ENCODE measurements at places on chromosomes 2 and 18.

- no peak for DNase-seq
Observed at GRCh38 chr2:55418512-55419232, 984 bp downstream of the CCDC88A start.

DNA sequence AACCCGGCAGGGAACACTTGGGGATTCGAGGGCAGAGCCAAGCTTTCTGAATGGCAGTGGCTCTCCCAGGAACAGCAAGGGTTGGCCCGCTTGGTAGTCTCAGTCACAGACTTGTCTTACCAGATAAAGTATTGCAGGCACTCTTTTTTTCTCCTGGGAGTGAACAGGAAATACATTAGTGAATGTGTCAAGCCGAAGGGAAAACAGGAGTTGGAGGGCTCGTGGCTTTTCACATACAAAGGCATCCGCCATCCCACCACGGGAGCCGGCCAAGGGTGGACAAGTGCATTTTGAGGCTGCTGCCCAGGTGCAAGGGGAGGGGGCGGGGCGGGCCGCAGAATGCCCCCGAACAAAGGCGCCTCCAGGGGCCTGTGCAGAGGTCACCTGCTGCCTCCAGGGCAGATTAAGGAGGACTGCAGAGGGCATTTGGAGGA lies 163.3 kb upstream of the SIX3 start:
- DNase-seq: no peak

- DNase-seq: no peak
Observed at GRCh38 chr2:191220671-191221070, 24.5 kb upstream of the MYO1B start.

DNA sequence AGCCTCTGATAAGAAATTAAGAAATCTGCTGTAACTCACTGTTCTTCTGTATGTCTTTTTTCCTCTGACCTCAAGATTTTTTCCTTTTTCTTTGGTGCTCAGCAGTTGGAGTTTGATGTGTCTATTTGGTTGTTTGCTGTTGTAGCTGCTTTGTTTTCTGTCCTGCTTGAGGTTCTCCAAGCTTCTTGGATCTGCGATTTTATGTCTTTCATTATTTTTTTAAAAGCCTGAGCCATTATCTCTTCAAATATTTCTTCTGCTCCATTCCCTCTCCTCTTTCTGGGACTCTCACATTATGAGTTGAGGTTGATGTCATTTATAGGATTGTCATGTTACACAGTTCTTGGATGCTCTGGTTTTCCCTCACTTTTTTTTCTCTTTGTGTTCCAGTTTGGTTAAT lies 47.7 kb downstream of the RAMP1 start:
- DNase-seq: no peak

GRCh38 chr2:72983500-72984161 lies 66.3 kb downstream of the EMX1 start:
- DNase-seq: peak; percentile 68

DNA sequence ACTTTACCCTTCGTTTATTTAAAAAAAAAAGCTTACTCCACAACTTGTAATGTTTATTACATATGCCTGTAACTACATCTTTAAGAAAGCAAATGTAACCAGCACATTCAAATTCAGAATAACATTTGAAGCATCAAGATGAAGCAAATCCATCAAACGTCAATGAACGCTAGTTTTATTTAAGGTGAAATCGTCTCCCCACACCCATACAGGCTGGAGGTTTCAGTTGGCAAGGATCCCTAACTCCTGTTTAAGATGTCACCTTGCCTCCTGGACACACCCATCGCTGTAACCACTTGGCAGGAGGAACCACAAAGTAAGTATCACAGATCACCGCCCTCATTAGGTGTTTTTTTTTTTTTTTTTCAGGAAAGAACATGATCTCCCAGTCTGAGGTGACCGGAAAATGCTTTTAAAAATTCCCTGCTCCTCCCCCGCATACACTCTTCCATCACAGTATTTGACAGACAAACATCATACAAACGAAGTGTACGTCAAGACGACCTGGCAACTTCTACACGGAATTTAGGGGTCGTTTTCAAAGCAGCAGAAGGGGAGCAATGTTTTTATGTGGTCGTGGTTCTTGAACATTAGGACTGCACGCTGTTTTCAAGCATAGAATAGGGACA lies 19.7 kb upstream of the STPG4 start:
- DNase-seq: peak; percentile 71

DNA sequence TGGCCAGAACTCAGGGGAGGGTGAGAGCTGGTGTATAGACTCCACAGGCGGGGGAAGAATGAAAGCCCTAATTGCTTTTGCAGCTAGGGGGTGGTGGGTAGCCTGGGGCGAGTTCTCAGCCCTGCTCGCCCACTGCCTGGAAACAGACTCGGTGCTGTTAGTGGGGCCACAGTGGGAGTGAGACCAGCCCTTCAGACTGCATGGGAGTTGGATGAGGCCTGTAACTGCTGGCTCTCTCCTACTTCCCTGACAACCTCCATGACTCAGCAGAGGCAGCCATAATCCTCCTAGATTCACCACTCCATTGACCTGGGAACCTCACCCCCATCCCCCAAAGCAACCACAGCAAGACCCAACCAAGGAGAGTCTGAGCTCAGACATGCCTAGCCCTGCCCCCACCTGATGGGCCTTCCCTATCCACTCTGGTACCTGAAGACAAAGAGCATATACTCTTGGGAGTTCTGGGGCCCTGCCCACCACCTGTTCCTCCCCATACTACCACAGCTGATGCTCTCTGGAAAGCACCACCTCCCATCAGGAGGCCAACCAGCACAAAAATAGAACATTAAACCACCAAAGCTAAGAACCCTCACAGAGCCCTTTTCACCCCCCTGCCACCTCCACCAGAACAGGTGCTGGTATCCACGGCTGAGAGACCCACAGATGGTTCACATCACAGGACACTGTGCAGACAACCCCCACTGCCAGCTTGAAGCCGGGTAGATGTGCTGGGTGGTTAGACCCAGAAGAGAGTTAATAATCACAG lies 226.3 kb downstream of the EIPR1 start:
- DNase-seq: no peak

All from COR-L47 (cell line).